NB4 (cell line): ENCODE measurements at places on chromosomes 6 and 20.

- DNase-seq, result no peak
Measured at GRCh38 chr6:164415832-164416563, 893.4 kb downstream of the C6orf118 start.

- DNase-seq, result no peak
Measured at GRCh38 chr6:45686841-45687569, 309.3 kb upstream of the SUPT3H start.

GRCh38 chr20:58892932-58893224 is 40.4 kb downstream of the GNAS start:
- DNase-seq, result peak; percentile 36

DNA sequence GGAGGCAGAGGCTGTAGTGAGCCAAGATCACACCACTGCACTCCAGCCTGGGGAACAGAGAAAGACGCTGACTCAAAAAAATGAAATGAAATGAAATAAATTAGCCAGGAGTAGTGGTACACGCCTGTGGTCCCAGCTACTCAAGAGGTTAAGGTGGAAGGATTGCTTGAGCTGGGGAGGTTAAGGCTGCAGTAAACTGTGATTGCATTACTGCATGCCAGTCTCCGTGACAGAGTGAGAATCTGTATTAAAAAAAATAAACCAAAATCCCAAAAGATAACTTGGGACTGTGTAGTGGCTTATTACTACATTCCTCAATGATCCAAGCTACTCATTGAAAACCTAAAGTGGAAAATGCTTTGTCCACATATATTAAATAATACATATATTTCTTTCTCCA is 87.0 kb downstream of the SGK1 start:
- no peak for DNase-seq

- no peak for DNase-seq
Measured at GRCh38 chr6:108953681-108954080, 105.5 kb downstream of the ARMC2 start.

GRCh38 chr6:56037601-56038000 is 162.2 kb upstream of the BMP5 start:
- no peak for DNase-seq

- DNase-seq, result peak; percentile 28
Measured at GRCh38 chr20:49320460-49320859, 42.6 kb upstream of the ZNFX1 start.

GRCh38 chr6:15341311-15342001 is 95.6 kb downstream of the JARID2 start:
- DNase-seq, result no peak

- peak; percentile 59 for DNase-seq
Measured at GRCh38 chr20:1171461-1172093, 13.2 kb downstream of the TMEM74B start.

DNA sequence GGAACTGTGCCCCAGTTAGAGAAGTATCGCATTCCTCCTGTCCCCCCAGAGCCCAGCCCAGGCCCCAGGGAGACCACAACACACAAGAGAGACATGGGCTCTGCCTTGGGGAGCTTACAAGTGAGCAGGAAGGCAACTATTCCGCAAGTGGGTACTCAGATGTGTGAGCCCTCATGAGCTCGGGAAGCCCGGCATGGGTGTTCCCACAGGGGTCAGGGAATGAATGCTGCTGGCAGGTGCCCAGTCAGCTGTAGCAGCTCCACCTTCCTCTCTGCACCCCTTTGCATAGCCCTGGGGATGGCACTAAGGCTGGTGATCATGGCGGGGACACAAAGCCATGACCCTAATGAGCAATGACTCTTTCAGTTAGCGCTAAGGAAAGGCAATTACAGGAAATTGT is 194.1 kb downstream of the SYNDIG1 start:
- no peak for DNase-seq

DNA sequence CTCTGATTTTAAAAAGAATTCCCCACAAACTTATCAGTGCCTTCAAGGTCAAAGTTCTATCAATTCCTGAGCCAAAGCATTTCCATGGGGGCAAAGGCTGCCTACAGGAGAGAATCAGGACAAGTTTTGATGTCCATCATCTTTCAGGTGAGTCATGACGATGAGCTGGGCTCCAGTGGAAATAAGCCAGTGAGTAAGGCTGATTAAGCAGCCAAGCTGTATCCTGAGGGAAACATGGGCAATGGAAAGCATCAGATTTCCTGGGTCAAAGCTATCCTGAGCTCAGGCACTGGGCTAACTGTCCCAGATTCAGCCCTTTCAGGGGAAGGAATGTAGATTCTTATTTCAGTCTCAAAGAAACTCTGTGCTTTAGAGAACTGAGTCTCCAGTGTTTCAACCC is 377.4 kb downstream of the CD109 start:
- DNase-seq, result no peak

GRCh38 chr6:33622456-33623431 is 1.6 kb downstream of the ITPR3 start:
- DNase-seq, result no peak

DNA sequence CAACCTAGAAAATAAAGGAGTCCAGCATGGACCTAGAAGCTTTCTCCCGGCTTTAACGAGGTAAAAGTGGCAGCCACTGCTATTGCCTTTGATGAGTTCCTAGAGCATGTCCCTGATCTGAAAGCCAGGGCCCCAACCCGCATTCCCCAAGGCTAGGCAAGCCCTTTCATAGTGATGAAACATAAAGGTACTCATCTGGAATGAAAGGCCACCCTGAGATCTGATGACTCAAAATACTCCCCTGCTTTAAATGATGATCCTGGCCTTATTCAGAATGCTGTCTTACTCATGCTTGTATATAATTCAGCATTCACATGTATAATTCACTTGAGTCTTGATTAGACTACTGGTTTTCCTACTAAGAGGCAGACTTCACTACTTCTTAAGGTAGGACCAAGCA is 21.3 kb downstream of the TTPAL start:
- no peak for DNase-seq

GRCh38 chr6:111796310-111796918 is 76.8 kb downstream of the FYN start:
- DNase-seq, result no peak

- no peak for DNase-seq
Measured at GRCh38 chr6:7175462-7175861, 67.7 kb downstream of the RREB1 start.

GRCh38 chr20:26135325-26136110 is 438.9 kb upstream of the ZNF337 start:
- no peak for DNase-seq

GRCh38 chr6:165092881-165093595 is 216.4 kb downstream of the C6orf118 start:
- DNase-seq, result no peak

GRCh38 chr6:53735896-53736295 is 58.9 kb upstream of the LRRC1 start:
- DNase-seq, result no peak

DNA sequence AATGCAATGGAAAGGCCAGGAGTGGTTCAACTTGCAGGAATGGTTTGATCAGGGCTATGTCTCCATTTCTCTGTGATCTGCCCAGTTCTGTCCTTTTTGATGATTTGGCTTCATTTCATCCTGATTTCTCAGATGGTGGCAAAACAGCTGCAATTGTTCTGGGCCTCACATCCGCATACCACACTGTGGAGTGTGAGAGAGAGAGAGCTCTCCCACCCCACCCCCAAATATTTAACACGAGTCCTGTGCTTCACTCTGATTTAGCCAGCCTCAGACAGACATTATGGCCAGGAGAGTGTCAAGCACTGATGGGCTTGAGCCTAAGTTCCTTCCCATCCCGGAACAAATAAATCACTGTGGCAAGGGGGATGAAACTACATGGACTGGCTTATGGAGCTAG is 284.6 kb downstream of the CDC5L start:
- no peak for DNase-seq

GRCh38 chr20:11366660-11367059 is 551.0 kb upstream of the BTBD3 start:
- no peak for DNase-seq

GRCh38 chr6:98985391-98985790 is 37.6 kb upstream of the FBXL4 start:
- no peak for DNase-seq

DNA sequence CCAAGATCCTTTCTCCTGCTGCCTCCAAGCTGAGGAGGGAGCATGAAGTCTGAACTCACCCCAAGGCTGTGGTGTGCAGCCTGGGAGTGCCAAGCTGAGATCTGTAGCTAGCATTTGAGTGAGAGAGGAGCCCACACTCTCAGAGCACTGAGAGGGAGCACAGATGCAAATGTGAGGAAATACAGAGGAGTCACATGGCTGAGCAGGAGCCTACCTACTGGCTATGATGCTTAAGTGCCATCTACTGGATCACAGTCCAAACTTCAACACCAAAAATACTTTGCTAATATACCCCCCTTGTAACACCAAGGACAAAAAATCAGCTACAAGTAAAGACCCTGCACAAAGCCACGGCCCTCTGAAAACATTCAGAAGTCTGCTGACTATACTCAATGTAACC is 94.4 kb upstream of the IMPG1 start:
- peak; percentile 3 for DNase-seq

- no peak for DNase-seq
Measured at GRCh38 chr6:32129297-32130088, 595 bp downstream of the FKBPL start.

- no peak for DNase-seq
Measured at GRCh38 chr6:56327946-56328727, 80.8 kb upstream of the COL21A1 start.

DNA sequence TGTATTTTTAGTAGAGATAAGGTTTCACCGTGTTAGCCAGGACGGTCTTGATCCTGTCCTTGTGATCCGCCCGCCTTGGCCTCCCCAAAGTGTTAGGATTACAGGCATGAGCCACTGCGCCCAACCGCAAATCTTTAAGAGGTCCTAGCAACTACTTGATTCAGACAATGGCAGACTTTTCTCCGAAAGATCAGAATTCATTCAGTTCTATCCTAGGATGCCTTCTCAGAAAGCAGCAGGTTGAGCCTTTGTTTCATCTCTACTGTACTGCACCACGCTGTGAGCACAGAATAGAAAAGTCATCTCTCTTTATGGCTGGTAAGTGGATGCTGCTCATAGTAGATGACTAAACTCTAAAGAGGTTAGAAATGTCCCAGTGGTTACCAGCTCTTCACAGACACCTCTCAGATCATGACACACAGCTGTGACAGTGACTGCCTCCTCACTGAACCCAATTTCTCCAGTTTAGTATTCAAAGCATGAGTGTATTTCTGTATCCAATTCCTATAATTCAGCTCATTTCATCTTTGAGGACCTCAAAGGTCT is 6.0 kb upstream of the HSF2 start:
- no peak for DNase-seq

DNA sequence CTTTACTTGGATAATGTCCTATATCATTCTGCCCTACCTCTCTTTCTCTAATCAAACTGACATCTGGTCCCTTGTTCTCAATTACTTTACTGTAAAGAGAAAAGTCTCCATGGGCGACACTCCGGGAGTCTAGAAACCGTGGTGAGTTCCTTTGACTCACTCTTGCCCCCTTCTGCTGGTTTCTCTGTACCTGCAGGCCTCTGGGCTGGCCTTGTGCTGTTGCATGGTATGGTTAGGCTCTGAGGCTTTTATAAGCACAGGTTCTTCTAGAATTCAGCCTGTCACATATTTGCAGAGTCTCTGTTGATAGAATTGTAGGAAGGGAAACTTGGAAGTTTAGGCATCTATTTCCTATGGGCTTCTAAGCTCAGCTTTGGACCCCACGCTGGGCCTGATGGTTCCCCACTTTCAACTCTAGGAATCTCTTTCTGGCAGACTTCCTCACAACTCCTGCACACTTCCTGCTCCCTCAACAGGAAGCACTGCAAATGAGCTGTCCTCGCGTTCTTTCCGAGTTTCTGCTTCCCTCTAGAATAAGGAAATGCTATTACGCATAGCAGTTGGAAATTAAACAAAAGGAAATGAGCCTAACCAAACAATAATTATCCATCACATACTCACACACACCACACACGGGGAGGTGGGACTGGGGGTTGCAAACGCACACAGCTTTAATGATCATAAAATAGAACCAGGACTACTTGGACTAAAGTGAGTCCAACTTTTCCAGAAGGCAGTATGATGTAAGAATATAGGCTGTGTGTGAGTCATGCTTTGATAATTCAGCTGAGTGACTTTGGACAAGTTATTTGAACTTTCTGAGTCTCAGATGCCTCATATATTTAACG is 683.3 kb downstream of the QKI start:
- peak; percentile 9 for DNase-seq

DNA sequence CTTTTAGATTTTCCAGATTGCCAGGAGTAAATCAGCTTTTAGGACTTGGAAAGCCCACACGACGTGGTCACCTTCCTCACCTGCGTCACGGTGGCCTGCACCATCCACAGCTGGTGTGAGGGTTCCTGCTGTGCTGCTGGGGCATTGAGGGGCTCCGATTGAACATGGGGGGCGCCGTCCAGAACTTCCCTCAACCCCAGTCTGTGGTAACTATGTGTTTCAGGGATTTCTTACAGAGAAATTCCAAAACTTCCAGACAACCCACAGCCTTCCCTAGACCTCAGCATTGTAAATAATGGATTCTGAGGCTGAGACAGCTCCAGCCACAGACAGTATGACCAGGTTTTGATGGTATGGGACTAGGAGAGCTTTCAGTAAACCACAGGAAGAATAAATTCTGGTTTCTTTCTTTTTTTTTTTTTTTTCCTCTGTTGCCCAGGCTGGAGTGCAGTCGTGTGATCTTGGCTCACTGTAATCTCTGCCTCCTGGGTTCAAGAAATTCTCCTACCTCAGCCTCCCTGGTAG is 46.7 kb upstream of the IRF4 start:
- no peak for DNase-seq

- DNase-seq, result peak; percentile 14
Measured at GRCh38 chr6:127423921-127424320, 35.3 kb downstream of the KIAA0408 start.
